Ureter (tissue), 1 donor: ENCODE measurements at places on chromosomes 2 and 18.

GRCh38 chr18:58499527-58500221, 129.2 kb downstream of the ALPK2 start:
- DNase-seq: no peak

GRCh38 chr2:168295051-168295450, 47.7 kb upstream of the STK39 start:
- DNase-seq: no peak

DNA sequence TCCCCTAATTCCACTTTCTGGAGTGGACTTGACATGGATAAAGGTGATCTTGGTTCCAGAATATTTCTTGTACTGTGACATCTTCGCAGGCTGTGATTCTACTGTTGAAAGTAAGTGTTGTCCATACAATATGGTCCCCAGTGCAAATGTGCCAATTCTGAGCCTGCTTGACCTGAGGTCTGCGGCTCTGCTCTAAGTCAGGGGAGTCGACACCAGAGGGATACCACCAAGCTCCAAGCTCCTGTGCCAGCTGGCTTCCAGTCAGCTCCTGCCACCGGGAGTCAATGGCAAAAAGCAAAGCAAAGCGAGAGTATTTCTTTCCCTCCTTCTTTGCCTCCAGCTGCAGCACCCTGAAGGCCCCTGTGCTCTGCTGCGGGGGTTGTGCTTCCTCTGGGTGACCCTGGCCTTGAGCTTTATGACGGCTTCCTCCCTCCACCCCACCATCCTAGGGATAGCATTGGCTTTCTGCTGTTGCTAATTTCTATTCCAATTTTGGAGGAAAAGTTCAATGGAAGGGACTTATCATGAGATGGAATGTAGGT, 50.4 kb downstream of the SLC35F5 start:
- DNase-seq: no peak

DNA sequence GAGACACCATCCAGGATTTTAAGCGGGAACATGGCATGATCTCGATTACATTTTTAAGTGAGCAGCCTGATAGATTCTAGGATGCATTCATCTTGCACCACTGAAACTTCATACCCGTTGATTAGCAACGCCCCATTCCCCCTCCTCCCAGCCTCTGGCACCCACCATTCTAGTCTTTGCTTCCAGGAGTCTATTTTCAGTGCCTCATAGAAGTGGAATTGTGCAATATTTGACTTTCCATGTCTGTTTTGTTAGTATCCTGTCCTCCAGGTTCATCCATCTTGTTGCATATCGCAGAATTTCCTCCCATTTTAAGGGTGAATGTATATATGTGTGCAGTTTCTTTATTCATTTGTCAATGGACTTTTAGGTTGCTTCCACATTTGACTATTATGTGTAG, 20.9 kb upstream of the SLC66A3 start:
- no peak for DNase-seq

DNA sequence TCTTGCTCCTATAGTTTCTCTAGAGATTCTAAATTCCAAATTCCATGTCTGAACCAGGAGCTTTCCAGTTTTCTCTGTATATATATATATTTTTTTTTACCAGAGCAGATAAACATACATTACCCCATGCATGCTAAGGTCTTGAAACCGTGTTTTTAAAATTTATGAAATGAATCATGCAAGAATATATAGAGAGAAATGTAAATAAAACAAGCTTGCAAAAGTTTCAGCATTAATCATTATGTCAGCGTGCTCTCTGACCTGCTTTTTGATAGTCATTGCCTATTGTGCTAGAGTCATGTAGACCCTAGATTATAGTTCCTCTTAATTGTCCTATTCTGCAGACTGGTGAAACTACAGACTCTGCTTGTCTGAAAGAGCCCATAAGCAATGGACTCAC, 22.6 kb upstream of the TRIM43 start:
- no peak for DNase-seq

DNA sequence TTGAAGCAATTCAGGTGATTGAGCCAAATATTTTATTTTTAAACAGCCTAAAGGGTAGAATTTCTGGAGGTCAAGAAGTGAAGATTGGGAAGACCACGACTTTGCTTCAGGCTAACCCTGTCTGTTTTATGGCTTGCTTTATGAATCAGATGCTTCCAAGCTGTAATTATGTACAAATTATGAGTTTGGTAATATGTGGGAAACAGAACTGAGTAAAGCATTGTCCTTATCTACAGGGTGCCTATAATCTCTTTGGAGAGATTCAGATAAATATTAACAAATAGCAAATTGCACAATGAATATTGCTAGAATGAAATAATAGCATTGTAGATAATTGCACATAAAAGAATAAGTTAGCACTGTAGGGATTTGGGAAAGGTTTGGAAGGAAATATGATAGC, 539.4 kb upstream of the CDH2 start:
- no peak for DNase-seq

GRCh38 chr2:159160954-159161353, 125.5 kb downstream of the WDSUB1 start:
- no peak for DNase-seq

DNA sequence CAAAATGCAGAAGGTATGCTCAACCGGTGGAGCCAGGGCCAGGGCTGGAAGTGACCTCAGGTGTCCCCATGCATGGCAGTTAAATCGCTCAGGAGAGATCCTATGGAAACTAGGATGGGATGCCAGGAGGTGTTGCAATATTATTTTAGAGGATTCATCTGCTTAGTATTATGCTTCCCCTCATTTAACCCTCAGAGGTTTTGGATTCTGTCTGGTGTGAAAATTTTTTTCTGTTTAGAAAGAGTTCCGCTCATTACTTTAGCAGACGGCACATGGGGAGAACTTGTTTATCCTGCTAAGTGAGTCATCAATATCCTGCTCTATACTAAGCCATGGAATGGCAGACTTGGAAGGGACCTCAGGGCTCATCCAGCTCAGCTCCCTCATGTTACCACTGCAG, 42.5 kb downstream of the TRIB2 start:
- DNase-seq: no peak

- DNase-seq: no peak
Measured at GRCh38 chr2:3460156-3460555, 59.2 kb downstream of the ADI1 start.

GRCh38 chr2:207180741-207181140, 15.0 kb upstream of the KLF7 start:
- no peak for DNase-seq

- peak; percentile 80 for DNase-seq
Measured at GRCh38 chr2:100887713-100888495, 68.0 kb downstream of the NPAS2 start.

DNA sequence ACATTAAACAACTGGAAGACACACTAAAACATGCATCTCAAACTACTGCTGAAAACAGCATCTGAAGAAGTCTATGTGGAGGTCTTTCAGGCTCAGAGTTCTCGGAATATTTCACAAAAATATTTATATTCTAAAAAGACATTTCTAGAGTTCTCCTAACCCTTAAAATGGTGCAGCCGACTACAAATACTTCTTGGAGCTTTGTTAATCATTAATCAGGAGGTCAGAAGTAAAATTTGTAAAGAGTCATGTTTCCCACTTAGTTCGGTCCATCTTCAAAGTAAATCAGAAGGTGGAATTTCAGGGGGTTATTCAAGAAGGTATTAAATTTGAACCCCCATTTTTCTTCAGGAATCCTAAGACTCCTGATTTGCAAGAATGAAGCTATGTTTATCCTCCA, 72.7 kb downstream of the FAM228A start:
- DNase-seq: no peak
